ENCODE measurements at places on chromosomes 16 and 17.

DNA sequence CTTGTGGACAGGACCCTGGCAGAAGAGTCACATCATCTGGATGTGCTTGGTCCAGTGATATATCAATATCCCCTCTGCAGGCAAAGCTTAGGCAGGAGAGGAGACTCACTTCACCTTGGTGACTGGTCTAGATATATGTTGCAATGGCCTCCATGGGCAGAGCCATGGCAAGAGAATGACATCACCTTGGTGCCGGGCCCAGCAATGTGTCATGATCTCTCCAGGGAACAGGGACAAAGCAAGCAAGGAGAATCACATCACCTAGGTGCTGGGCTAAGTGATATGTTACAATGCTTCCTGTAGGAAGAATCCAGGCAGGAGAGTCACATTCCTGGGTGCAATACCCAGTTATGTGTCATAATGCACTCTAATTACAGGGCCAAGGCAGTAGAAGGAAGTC, 2106.2 kb downstream of the TP53TG3F start:
- no peak overlapping the region for H3K27ac ChIP-seq
- DNase-seq, result no peak
- H3K27me3 ChIP-seq, result no peaks in the 10 kb centered on the region
- no peaks in the 10 kb centered on the region for H3K36me3 ChIP-seq
- no peak overlapping the region for H3K4me3 ChIP-seq

DNA sequence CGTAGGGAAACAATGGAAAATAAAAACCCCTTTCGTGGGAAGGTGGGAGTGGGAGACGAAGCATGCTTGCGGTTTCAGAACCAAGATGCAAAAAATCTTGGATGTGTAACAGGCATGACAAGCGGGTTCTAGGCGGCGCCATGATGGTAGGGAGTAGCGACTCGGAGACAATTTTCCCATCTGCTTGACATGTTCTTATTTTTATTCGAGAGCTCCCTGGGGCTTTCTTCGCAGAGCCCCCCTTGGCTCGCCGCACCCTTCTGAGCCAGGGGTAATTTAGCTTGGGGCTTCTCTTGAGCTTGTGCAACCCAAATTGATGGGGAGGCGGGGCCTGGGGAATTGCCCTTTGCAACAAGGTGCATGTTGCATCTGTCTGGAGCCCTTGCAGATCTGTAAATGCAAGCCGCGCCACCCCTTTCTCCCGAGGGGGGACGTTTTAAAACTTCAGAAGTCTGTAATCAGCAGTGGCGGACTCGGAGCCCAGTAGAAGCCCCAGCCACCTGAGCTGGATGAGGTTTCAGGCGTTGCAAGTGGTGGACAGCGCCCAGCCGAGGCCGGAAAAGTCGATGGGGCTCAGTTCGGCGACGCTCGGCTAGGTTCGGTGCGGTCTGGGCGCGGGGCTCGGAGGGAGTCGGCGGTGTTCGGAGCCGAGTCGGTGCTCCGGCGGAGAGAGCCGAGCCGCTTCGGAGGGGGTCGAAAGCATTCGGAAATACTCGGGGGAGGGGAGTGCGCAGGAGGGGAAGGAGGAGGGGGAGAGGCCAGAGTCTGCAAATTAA, 2.9 kb downstream of the GNAO1 start:
- no peaks in the 10 kb centered on the region for H3K27me3 ChIP-seq
- peaks cover 30% of the 10 kb centered on the region for H3K4me1 ChIP-seq
- H3K4me3 ChIP-seq, result peak overlapping the region; percentile 29
- H3K36me3 ChIP-seq, result no peaks in the 10 kb centered on the region

DNA sequence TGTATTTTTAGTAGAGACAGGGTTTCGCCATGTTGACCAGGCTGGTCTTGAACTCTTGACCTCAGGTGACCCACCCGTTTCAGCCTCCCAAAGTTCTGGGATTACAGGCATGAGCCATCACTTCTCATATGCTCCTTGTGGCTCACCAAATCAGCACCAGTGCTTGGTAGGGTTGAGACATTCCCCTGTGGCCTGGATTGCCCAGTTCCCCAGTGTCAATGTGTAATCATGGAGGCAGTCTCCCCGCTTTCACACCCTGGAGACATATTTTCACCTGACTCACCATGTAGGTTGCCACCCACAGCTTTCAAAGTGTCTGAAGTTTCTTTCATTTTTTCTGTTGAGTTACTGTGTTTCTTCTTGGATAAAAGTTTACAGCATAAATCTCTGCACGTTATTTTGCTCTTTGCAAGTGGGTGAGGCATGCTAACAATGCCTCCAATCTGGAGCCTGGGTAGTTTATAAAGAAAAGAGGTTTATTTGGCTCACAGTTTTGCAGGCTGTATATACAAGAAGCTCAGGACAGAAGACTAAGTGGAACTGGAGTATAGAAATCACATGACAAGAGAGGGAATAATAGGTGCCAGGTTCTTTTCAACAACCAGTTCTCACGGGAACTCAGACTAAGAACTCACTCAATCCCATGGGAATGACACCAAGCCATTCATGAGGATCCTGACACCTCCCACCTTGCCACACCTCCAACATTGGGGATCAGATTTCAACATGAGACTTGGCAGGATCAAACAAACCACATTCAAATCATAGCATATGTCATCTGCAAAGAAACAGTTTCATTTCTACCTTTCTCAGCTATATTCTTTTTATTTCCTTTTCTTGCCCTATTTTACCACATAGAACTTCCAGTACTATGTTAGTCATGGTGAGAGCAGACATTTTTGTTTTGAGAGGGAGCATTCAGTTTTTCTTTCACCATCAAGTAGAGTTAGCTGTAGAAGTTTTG, 113.2 kb downstream of the PHKB start:
- no peak overlapping the region for H3K27ac ChIP-seq
- peaks cover 8% of the 10 kb centered on the region for H3K4me1 ChIP-seq
- H3K4me3 ChIP-seq, result peak overlapping the region; percentile 8

- H3K27ac ChIP-seq, result no peak overlapping the region
- no peaks in the 10 kb centered on the region for H3K4me1 ChIP-seq
- H3K4me3 ChIP-seq, result no peak overlapping the region
Observed at GRCh38 chr16:16127469-16128116, 95.7 kb downstream of the ABCC6 start.

DNA sequence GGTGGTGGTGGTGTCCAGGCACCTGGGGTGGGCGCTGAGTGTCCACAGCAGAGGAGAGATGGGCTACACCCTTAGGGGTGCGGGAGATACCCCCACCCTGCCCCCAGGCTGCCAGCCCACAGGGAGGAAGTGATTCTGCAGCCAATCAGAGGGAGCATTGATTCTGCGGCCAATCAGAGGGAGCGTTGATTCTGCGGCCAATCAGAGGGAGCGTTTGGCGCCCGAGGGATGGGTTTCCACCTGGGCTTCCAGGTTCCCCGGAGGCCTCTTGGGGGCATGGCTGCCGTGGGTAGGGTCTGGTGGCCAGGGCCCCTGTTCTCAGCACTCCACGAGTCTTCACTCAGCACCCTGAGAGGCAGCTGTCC, 28.2 kb upstream of the ACSF3 start:
- no peaks in the 10 kb centered on the region for H3K27me3 ChIP-seq
- no peak for DNase-seq
- no peaks in the 10 kb centered on the region for H3K36me3 ChIP-seq
- no peaks in the 10 kb centered on the region for H3K4me1 ChIP-seq
- no peak overlapping the region for H3K27ac ChIP-seq

DNA sequence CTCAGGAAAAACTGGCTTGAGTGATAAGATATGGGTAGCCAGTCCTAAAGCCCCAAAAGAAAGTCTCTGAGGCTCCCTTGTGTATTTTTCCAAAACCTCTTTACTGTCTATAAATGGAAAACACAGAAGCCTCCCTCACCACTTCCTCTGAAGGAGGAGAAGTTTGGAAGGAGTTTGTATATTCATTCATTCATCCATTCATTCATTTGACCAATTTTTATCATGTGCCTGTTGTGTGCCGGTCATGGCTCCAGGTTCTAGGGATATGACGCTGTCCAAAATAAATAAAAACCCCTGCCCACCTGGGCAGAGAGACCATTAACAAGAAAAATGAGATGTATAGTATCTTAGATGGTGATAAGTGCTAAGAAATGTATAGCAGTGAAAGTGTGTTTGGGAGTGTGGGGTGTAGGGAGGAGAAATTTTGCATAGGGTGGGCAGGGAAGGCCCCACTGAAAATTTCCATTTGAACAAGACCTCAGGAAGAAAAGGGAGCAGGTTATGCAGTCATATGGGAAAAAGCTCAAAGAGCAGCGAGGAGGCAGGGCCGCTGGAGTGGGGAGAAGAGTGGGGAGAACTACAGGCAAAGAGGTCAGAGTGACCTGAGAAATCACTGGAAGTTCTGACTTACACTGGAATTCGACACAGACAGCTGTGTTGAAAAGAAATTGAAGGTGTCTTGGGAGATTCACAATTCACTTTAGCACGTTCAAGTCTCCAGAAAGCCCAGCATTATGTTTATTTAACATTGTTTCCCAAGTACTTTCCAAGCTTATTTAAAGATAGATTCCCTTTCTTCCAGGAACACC, 6.1 kb upstream of the WIPI1 start:
- H3K27ac ChIP-seq, result no peak overlapping the region
- H3K4me3 ChIP-seq, result no peak overlapping the region
- H3K36me3 ChIP-seq, result no peaks in the 10 kb centered on the region
- no peaks in the 10 kb centered on the region for H3K27me3 ChIP-seq

DNA sequence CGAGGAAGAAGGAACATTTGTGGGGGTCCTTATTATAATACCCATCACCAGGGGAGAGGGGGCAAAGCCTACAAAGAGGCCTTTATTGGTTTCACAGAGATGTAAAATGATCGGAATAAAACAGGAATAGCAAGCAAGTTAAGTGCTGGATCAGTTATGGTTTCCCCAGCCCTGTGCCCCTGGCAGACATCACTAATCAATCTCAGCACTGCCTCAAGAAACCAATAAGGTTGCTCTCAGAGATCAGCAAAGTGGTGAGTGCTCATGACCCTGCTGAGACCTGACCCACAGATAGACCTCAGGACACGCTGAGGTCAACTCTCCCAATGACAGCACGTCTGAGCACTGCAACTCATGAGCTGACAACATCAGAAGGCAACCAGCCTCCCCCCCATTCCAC, 66.3 kb downstream of the ZNF423 start:
- no peaks in the 10 kb centered on the region for H3K4me1 ChIP-seq
- no peak for DNase-seq
- no peaks in the 10 kb centered on the region for H3K36me3 ChIP-seq
- no peaks in the 10 kb centered on the region for H3K27me3 ChIP-seq
- H3K27ac ChIP-seq, result no peak overlapping the region

- H3K4me1 ChIP-seq, result no peaks in the 10 kb centered on the region
- no peak for DNase-seq
- H3K27ac ChIP-seq, result no peak overlapping the region
- peaks cover 47% of the 10 kb centered on the region for H3K36me3 ChIP-seq
- no peak overlapping the region for H3K4me3 ChIP-seq
- H3K27me3 ChIP-seq, result no peaks in the 10 kb centered on the region
Observed at GRCh38 chr17:15977894-15978293, 21.6 kb downstream of the ZSWIM7 start.

GRCh38 chr17:65698381-65699061, 137.1 kb upstream of the AXIN2 start:
- H3K36me3 ChIP-seq, result no peaks in the 10 kb centered on the region
- no peaks in the 10 kb centered on the region for H3K4me1 ChIP-seq
- H3K4me3 ChIP-seq, result no peak overlapping the region
- H3K27me3 ChIP-seq, result no peaks in the 10 kb centered on the region
- no peak overlapping the region for H3K27ac ChIP-seq
- no peak for DNase-seq

GRCh38 chr17:40179923-40180659, 2.8 kb downstream of the RAPGEFL1 start:
- peaks cover 5% of the 10 kb centered on the region for H3K4me1 ChIP-seq
- H3K27me3 ChIP-seq, result no peaks in the 10 kb centered on the region
- H3K36me3 ChIP-seq, result no peaks in the 10 kb centered on the region
- H3K27ac ChIP-seq, result no peak overlapping the region

DNA sequence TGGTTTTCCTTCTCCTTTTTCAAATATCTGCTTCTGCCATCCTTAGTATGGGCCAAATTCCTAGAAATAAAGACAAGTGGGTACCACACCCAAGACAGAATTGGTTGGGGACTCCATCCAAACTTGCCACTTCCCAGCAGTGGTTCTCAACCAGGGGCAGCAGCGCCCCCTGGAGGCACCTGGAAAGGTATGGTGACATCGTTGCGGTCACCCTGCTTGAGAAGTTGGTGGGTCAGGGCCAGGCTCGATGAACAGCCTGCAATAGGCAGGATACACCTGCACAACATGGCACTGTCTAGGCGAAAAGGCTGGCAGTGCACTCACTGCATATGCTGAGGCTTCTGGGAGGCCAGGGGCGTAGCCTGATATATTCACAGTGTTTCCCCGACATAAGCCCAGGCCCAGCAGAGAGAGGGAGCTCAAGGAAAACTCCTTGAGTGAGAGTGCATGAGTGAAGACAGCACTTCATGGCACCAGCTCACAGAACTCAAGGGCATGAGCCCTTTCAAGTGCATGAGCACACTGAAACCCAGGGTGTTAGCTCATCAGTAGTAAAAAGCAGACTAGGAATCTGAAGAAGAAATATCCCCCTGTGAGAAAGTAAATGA, 57.7 kb downstream of the CMC2 start:
- no peak for DNase-seq
- no peaks in the 10 kb centered on the region for H3K27me3 ChIP-seq
- H3K4me3 ChIP-seq, result no peak overlapping the region

DNA sequence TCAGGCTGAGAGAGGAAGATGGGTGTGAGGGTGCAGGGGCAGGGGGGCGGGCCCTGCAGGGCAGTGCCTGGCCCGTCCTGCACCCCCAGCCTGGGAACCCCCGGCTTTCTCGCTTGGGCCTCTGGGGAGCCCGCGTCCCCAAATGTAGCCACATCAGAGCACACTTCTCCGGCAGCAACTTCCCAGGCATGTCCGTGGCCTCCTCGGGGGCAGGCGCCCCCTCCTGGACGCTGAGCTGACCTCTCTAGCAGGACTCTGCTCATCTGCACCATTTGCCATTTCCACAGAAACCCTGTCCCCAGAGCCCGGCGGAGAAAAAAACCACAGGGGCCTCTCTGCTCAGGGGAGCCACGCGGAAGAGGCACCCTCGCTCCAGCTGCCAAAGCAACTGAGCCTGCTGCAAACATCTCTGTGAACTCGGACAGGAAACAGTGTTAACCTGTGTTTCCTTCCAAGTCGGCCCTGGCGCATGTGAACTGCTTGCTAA, 63.4 kb downstream of the KLHDC4 start:
- peaks cover 31% of the 10 kb centered on the region for H3K4me1 ChIP-seq
- DNase-seq, result peak; percentile 41

DNA sequence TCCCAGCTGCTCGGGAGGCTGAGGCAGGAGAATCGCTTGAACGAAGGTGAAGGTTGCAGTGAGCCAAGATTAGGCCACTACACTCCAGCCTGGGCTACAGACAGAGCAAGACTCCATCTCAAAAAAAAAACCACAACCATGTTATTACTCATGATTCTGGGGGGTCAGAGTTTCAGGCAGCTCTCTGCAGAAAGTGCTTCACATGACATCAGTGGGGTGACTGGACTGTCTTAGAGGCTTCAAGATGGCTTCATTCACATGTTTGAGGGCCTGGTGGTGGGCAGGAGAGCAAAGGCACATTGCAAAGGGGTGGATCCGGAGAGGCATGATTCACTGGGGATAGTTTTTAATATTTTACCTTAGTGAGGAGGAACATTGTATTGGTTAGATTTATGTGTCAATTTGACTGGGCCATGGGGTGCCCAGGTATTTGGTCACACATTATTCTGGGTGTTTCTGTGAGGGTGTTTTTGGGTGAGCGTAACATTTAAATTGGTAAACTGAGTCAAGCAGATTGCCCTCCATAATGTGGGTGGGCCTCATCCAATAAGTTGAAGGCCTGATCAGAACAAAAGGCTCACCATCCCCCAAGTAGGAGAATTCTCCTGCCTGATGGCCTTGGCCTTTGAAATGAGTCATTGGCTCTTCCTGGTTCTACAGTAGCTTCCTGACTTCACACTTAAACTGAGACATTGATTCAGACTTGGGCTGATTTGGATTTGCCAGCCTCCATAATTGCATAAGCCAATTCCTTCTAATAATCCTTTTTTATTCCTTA, 109.8 kb downstream of the GOSR1 start:
- H3K36me3 ChIP-seq, result no peaks in the 10 kb centered on the region
- no peaks in the 10 kb centered on the region for H3K27me3 ChIP-seq
- no peaks in the 10 kb centered on the region for H3K4me1 ChIP-seq
- no peak overlapping the region for H3K4me3 ChIP-seq
- DNase-seq, result no peak

Measured in naive thymus-derived CD4-positive, alpha-beta T cell (primary cell).